Fibroblast of skin of right biceps (primary cell): ENCODE measurements at places on chromosomes 1 and 21.

DNA sequence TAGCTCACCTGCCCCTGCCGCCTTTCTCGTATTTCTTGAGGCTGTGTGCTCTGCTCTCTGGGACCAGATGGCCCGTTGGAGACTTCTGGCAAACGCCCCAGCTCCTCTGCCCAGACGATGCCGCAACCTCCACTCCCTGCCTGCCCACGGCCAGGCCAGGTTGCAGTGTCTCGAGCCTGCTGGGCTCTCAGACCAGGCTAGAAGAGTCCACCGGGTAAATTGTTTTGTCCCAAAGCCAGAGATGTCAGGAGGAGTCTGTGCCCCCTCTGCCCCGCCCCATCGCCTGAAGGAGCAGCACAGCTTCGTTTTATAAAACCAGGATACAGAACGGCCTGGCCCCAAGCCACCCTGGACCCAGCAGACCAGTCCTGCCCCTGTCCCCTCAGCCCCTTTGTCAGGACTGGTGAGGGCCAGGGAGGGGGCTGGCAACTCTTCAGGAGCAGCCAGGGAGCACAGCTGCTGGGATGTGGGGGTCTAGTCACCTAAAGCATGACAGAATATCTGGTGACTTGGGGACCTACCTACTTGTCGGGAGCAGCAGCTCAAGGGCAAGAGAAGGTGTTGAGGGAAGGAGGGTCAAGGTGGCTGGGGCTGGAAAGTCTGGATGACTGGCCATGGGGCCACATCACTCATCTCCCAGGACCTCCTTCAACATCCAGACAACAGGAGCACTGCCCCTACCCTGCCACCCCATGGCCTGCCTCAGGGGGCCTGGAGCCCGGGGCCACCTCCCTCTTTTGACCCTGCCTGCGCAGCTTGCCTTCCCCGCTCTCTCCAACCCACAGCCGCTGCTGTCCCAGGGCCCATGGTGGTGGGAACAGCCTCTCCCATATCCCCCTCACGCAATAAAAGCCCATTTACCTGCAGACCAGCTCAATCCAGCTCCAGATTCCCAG is 33.9 kb upstream of the LBR start:
- no peak for DNase-seq

GRCh38 chr1:3563610-3564009 is 47.7 kb downstream of the MEGF6 start:
- no peak for DNase-seq

- DNase-seq = peak; percentile 31
Measured at GRCh38 chr1:16249596-16250241, 12.7 kb upstream of the CPLANE2 start.

- DNase-seq = peak; percentile 71
Measured at GRCh38 chr1:152052606-152053005, 15.8 kb upstream of the S100A11 start.
